Kidney (tissue), 22 donors: ENCODE measurements at places on chromosomes 7 and 10. TPM values are rescaled to one million over a fixed set of nuclear protein-coding genes. Genes with fewer than 3 reads are reported as not detected.
A peak's percentile ranks its signal among the peaks of the same experiment; 100 is the strongest.

- DNase-seq, result peak; percentile 75
Observed at GRCh38 chr10:71755179-71755879, 18.0 kb downstream of the VSIR start.

GRCh38 chr10:118712930-118713634 lies 41.7 kb downstream of the CACUL1 start:
- DNase-seq, result no peak

- DNase-seq, result peak; percentile 63
Observed at GRCh38 chr7:87152897-87153641, 816 bp downstream of the DMTF1 start.

GJD4 gene
- polyA plus RNA-seq, result not detected

DNA sequence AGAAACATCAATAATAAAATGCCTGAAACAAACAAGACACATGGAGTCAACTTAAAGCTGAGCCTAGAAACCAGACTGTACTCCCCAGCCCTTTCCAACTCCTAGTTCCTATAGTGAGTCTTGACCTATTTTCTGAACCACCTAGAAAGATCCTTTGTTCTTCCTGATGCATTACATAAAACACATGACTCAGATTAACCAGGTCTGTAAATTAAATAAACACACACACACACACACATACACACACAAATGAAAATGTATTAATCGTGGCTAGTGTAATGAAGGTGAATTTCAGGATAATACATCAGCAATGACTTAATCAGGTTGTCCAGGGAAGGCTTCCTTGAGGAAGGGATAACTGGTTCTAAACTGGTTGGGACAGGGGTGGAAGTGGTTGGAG lies 104.7 kb downstream of the ST8SIA6 start:
- DNase-seq, result no peak

ARHGEF35 gene
- 9.5 TPM for polyA plus RNA-seq

- no peak for DNase-seq
Observed at GRCh38 chr7:151340794-151341356, 737 bp upstream of the NUB1 start.

DNA sequence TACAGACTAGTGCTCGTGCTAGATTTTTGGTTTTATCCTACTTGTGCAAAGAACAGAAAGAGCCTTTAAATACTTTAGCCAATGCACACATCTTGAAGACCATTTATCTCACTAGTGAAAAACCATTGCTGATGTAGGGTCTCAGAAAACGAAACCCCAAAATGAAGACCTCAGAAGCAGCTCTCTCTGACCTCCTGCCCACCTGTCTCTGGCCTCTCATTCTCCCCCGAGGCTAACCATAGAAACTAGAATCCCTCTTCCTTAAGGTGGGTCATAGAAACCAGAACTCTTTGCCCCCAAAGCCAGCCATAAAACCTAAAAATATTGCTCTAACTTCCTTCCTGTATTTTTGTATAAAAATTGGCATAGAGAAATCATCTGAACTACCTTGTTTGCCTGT lies 112.2 kb downstream of the KIF20B start:
- no peak for DNase-seq

- DNase-seq, result no peak
Observed at GRCh38 chr10:91312382-91312733, 91.9 kb downstream of the PCGF5 start.

DNA sequence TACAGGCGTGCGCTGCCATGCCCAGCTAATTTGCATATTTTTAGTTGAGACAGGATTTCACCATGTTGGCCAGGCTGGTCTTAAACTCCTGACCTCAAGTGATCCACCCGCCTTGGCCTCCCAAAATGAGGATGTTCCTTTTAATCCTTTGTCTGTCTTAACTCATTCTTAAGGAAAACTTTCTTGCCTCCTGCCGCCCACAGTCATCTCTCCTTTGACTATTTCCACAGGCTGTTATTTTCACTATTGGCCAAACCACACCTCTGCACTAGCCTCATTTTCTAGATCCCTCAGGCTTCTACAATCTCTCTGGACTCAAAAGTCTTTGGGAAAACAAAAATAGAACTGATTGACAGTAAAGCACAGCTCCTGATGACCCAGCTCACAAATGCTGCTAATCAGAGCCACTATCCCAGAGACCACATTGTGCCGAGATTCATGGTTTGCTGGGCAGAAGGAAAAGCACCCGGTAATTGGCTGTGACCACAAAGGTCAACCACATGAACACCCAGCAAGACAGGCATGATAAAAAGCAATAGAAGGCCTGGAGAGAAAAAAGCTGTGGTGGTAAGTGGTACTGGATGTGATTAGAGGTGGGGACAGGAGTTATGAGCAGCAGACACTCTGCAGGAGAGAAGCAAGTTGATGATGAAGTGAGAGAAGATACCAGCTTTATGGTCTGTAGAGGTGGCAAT lies 44.1 kb upstream of the ZNRF2 start:
- DNase-seq, result no peak

DNA sequence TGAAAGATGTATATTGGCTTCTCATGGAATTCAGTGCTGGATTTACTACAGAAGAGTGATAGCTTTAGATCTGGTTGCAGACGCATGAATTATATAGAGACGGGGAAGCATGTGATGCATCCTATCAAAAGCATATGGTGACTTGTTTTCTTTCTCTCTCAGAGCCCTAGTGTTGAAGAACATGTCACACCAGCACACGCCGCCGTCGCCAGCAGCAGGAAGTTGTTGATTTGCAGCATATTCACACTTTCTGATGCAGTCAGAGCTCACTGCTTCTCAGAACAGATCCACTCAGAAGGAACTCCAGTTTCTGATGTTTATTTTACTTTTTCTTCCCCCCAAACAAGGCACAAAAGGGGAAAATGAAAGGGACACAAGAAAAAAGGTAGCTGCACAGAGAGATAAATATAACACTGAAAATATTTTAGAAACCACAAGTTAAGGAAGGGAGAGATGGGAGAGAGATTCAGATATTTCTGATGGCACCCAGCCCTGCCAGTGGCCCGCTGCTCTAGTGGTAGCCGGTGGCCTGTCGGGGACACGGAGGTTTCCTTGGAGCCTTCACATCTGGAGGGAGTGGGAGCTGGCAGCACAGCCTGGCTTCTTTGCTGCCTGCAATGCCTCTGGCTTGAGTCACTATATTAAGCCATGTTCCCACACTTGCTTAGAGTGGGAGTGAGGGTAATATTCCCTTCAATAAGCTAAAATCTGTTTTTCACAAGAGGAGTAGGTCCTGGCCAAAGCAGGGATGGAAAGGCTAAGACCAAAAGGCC lies 123.2 kb downstream of the NRP1 start:
- peak; percentile 79 for DNase-seq

DNA sequence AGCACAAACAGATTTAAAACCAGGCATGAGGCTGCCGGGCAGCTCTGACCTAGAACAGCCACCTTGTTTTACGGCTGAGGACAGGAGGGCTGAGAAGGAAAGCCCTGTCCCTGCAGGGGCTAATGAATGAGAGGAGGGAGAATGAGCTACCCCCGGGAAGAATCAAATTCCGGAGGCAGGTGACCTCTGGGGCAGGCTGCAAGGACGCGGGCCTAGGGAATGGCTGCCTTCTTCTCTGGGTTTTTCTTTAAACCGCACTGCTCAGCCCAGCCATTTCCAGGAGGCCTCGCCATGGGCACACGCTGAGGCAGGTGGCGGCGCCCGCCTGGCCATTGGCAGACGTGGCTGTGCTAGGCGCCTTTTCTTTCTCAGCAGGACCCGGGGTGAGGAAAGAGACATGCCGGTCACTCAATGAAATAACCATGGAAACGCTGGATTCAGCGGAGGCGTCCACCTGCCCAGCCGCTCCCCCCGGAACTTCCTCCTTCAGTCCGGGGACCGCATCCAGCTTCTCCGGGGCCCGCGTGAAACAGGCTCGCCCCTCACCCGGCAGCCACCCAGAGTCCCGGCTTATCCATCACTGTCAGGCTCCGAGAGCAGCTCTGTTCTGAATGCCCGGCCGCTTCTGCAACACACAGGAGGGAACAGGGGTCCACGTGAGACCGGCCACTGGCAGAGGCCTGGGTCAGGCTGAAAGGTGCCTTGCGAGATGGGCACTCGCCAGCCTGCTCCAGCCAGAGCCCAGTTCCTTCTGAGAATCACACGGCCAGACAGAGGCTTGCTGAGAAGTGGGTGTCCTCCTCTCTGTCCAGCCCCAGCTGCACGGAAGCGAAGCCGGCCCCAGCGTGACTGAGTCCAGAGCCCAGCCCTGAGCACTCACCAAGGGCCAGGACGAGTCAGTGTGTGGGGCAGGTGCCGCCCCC lies 82.1 kb downstream of the PDGFA start:
- no peak for DNase-seq

FOXP2 gene
- polyA plus RNA-seq, result 0.69 TPM

DNA sequence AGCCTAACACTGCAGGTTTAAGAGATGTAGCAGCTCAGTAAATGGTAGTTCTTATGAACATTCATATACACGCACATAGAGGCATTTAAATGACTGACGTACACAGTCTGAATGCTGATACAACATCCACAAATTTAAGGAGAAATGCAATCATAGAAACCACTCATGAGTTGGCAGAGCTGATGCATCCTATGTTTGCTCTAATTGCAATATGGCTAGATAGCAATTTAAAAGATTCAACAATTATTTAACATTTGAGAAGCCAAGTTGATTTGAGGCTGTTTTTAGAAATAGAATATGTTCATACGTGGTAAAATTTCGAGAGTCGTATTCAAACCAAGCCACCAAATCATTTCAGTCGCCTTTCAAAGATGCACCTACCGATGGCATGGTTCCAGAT lies 135.6 kb downstream of the PFKFB3 start:
- no peak for DNase-seq
